ENCODE measurements at places on chromosomes 4 and X.

GRCh38 chr4:165096776-165097175 is 15.9 kb downstream of the TMEM192 start:
- DNase-seq = peak; percentile 35

DNA sequence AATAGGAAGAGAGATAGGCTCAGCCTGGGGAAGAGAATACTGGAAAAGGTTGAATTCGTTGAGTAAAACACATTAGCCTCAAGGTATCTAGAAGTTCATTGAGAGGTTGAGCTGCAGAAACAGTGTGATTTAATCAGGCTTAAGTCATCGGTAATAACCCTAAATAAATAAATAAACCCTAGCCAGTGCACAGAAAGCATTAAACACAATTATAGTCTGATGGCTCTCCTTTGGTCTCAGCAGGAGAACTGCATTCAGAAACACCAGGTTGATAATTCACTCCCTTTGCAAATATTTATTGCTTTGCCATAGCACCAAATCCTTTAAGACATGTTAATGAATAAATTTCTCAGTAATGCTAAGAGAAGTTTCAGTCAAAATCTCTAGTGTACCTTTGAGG is 9.6 kb downstream of the DCX start:
- DNase-seq = no peak

- DNase-seq = no peak
Measured at GRCh38 chrX:43666311-43666912, 10.3 kb downstream of the MAOA start.

DNA sequence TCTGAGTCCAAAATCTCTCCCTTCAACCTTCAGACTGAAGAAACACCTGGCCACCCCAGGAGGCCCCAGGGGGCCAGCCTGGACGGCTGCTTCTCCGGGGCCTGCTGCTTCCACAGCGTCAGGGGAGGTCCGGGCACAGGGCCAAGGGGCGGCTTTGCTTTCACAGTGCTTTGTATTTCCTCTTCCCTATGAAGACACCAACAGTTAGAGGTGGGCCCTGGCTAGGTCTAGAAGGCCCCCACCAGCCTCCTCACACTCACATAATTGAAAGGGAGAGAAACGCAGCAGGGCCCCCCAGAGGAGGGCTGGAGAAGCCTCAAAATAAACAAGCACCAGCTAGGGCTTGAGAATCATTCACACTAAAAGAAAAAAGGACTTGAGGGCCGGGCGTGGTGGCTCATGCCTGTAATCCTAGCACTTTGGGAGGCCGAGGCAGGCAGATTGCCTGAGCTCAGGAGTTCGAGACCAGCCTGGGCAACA is 17.8 kb downstream of the SCD5 start:
- peak; percentile 95 for DNase-seq

DNA sequence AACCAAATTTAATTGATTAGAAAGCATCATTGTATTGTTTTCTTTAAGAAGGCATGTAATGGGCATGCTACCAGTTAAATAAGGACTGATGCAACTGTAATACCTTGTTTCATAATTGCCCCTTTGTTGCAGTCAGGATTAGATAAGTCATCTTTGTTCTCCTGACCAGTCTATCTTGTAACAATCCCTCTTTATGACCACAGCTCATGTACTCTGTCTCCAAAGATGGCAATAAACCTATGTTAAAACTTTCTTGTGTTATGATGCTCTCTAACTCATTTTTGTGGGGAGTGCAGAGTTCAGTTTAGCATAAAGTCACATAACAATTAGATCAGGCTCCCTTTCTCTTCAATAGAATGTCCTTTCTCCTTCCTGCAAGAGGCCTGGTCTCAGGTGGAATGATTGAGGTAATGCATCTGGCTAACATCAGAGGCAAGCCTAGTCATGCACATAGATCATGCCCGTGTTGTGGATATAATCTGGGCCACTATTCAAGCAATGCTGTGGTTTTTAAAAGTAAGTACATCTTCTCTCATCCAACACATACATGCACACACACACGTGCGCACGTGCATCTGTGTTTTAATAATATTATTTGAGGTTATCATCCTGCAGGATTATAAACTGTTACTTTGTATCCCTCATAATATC is 45.6 kb downstream of the TMEM154 start:
- no peak for DNase-seq

- DNase-seq = peak; percentile 32
Measured at GRCh38 chr4:164888096-164888715, 11.2 kb downstream of the APELA start.

Measured in stomach (tissue), 19 donors.